ENCODE measurements at places on chromosomes 13 and 19.

- DNase-seq: no peak
Measured at GRCh38 chr13:46778890-46779289, 18.1 kb downstream of the ESD start.

GRCh38 chr13:27917121-27917947, 2.5 kb upstream of the PDX1 start:
- DNase-seq: no peak

DNA sequence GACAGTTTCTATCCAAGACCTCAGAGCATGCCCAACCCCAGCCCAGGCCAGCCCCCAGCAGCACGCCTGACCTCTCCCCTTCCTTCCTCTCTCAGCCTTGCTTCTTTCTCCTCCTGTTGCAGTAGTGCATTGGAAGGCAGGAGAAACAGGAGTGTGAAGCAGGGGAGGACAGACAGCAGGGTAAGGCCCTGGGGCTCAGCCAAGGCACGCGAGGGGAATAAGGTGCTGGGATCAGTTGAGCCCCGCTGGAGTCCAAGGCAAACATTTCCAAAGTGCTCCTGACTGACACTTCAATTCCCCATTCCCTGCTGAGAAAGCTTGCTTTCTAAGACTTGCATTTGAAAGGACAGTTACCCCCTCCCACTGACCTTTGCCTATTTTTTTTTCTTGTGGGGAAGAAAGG, 73.1 kb upstream of the OLFM4 start:
- DNase-seq: no peak

DNA sequence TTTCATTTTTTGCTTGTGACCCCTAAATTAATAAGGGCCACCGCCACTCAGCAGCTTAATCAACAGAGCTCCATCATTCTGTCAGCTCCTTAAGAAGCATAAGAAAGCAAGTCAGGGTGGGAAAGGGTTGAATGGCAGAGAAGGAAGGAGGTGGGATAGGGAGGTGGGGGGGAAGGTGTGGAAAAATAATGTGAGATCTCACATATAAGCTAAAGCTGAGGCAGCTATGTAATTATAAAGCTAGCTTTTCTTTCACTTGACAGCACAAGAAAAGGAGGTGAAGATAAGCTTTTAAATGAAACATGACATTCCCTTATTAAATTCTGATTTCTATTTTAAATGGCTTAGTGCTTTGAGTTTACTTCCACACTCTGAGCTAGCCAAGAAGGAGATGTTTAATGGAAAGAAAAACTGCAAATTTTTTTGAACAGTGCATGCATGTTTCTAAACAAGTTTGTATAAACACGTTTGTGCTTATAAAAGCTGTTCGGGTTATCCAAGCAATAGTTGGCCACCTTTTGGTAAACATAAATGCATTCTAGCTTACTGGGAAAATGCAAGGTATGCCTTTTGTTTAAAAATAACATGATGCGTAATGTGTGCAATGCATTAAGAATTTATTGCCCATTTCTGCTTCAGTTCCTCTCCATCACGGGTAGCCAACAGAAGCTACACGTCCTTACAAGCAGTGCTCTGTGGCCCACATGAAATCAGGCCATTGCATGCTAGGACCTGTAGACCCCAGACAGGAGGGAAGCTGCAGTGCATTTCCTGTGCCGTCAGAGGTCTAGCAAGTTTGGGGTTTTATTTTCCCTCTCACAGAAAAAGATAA, 96.2 kb downstream of the LHFPL6 start:
- no peak for DNase-seq

GRCh38 chr19:43747557-43748204, 7.1 kb downstream of the SMG9 start:
- DNase-seq: no peak

- no peak for DNase-seq
Measured at GRCh38 chr19:30690935-30691818, 319.0 kb downstream of the ZNF536 start.

GRCh38 chr13:25677956-25678355, 306.2 kb downstream of the ATP8A2 start:
- no peak for DNase-seq

DNA sequence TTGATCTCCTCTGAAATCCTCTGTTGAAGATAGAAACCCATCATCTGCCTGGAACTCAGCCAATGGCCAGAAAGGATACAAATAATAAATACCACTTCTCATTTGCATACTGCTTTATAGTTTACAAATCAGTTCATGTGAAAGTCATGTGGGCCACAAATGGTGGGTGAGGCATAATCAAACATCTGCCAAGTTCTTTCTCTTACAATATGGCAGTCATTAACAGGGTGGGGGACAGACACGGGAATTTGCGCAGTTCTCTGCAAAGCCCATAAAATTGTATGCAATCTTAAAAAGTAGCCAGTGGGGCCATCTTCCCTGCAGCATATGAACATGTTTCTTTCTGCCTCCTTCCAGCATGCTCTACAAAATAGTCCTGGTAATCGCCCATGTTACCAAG, 59.6 kb downstream of the NUFIP1 start:
- DNase-seq: no peak

GRCh38 chr13:34466301-34466700, 475.8 kb upstream of the NBEA start:
- DNase-seq: no peak

GRCh38 chr19:14142262-14143190, 6.1 kb upstream of the ASF1B start:
- DNase-seq: no peak

GRCh38 chr13:47474839-47475238, 526.2 kb downstream of the SUCLA2 start:
- DNase-seq: no peak

- no peak for DNase-seq
Measured at GRCh38 chr13:110869805-110870706, 44.8 kb downstream of the ANKRD10 start.

All from naive thymus-derived CD4-positive, alpha-beta T cell (primary cell).